ENCODE measurements at places on chromosomes 16 and 17.

DNA sequence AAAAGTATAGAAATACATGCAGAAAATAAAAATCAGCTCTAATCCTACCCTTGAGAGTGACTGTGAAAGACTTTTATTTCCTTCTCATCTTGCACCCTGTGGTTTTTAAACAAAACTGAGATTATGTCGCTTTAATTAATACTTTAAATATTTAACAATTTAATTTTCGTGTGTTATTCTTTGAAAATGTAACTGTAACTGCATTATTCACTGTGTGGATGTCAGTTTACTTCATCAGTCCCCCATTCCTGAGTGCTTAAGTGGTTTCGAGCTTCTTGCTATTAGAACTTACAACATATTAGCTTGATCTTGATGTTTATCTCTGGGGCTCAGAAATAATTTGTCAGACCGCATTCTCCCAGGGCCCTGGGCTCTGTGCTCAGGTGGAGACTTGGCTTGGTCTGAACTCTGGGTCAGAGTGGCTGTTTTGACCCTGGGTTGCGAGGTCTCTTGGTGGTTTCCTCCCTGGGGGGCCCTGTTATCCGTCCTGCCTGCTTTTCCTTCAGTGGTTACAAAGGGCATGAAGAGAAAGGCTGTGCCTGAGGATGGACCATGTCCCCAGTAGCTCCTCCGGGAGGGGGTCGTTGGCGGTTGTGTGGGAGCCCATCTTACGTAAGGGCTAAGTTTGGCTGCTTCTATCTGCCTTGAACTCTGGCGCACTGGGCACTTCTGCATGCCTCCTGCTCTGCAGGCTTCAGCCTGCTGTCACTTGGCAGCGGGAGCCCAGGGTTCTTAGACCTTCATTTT lies 25.7 kb downstream of the AKAP1 start:
- DNase-seq = no peak

DNA sequence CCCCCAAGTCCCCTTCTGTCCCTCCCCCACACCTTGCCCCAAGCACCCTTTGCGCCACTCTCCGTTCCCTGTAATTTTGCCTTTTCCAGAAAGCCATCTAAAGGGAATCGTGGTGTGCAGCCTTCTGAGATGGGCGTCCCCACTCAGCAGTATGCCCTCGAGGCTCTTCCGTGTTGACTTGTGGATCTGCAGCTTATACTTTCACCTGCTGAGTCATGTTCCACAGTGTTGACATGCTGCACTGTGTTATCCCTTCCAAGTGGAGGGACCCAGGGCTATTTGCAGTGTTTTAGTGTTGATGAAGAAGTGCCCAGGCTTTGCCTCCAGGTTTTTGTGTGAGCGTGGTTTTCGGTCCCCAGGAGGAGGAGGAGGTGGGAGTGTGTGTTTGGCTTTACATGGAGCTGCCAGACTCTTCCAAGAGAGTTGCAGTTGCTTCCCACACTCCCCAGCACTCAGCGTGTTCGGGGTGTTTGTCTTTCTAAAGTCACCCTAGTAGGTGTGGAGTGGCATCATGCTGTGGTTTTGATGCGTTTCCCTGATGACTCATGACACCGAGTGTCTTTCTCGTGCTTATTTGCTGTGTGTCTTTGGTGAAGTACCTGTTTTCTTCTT lies 32.1 kb upstream of the JPT2 start:
- DNase-seq = no peak

DNA sequence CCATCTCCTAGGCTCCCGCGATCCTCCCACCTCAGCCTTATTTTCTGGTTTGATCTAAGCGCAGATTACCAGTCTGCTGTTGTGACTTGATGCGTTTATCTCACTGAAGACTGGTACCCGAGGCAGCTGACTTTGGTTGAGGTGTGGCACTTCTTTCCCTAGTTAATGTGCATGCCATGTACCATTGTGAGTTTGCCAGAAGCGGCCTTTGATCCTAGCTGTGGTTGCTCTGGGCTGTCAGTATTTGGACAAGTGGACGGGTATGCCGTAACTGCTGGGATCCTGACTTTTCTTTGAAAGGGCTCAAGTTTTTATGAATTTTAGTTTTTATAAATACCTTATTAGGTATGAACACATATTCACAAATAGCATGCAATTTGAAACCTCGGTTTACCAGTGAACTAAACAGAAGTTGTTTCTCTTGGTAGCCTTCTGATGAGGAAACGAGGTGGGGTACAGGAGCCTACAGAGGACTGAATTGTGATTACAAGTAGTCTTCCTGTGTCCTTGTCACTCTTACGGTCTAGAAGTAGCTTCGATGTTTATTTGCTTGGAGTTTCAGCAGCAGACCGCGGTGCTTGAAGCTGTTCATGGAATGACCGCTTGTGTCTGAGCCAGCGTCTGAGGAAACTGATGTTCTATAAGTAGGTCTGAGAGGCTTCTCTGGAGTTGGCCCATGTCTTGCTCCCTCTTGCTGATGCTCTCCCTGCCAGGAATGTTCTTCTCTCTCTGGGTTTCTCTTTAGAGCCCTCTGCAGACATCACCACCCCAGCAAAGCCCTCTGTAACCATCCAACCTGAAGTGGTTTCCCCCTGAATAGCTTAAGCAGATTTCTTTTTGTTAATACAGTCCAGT lies 40.0 kb downstream of the SEC14L1 start:
- DNase-seq = no peak

- DNase-seq = no peak
Measured at GRCh38 chr17:76784926-76785325, 47.0 kb downstream of the MFSD11 start.

- DNase-seq = no peak
Measured at GRCh38 chr16:180681-181564, 664 bp downstream of the HBQ1 start.

DNA sequence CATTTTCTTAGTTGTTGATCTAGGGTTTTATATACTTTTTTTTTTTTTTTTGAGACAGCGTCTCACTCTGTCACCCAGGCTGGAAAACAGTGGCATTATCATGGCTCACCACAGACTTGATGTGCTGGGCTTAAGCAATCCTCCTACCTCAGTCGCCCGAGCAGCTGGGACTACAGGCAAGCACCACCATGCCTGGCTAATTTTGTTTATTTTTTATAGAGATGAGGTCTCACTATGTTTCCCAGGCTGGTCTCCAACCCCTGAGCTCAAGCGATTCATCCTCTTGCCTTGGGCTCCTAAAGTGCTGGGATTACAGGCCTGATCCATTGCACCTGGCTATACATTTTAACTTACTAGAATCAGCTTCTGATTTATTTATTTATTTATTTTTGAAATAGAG lies 34.2 kb upstream of the ATP2A3 start:
- no peak for DNase-seq

- no peak for DNase-seq
Measured at GRCh38 chr16:78866521-78866920, 734.0 kb downstream of the MAF start.

- peak; percentile 35 for DNase-seq
Measured at GRCh38 chr17:31318298-31318801, 3.1 kb downstream of the EVI2A start.
